ENCODE measurements at places on chromosomes 5 and 9. TPM values are rescaled to one million over a fixed set of nuclear protein-coding genes. Genes with fewer than 3 reads are reported as not detected.

DNA sequence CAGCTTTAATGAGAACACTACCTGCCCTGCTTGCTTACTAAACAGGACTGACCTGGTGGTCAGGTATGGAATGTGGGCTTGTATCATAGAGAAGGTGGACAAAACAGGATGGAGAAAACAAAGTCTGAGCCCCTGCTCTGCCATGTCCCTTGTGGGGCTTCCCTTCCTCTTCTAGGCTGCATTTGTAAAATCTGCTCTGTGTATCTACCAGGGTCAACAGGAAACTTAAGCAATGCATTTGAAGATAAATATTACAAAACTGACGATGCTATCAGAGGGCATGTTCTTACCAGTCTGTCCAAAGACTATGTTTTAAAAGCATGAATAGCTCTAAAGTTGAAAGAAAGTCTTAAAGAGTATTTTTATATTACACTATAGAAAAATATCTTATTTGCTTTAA is 228.7 kb downstream of the DCP2 start:
- H3K27ac ChIP-seq: no peak overlapping the region
- no peak overlapping the region for H3K4me3 ChIP-seq
- no peaks in the 10 kb centered on the region for H3K27me3 ChIP-seq
- no peak for DNase-seq
- no peaks in the 10 kb centered on the region for H3K36me3 ChIP-seq

DNA sequence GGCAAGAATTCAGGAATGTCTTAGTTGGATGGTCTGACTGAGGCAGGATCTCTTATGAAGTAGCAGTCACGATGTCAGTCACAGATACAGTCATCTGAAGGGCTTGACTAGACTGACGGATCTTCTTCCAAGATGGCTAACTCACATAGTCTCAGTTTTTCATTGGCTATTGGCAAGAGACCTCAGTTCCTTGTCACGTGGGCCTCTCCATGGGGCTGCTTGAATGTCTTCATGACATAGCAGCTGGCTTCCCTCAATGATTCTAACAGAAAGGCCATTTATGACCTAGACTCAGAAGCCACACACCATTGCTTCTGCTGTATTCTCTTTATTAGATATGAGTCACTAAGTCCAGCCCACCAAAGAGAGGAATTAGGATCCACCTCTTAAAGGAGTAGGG is 4.7 kb downstream of the APC start:
- DNase-seq: no peak

The IDNK gene
- total RNA-seq: 10.6 TPM

GRCh38 chr5:111243318-111243717 is 19.1 kb downstream of the CAMK4 start:
- H3K27ac ChIP-seq: no peak overlapping the region
- H3K27me3 ChIP-seq: no peaks in the 10 kb centered on the region
- peak overlapping the region; percentile 29 for H3K4me3 ChIP-seq

The LPAR1 gene
- not detected for total RNA-seq

GRCh38 chr5:56685503-56686217 is 129.7 kb upstream of the MAP3K1 start:
- peaks cover 54% of the 10 kb centered on the region for H3K4me1 ChIP-seq
- no peaks in the 10 kb centered on the region for H3K36me3 ChIP-seq
- no peak for DNase-seq
- peaks cover 10% of the 10 kb centered on the region for H3K27me3 ChIP-seq
- no peak overlapping the region for H3K4me3 ChIP-seq

GRCh38 chr5:12277504-12278192 is 373.4 kb upstream of the CTNND2 start:
- no peaks in the 10 kb centered on the region for H3K27me3 ChIP-seq
- H3K4me1 ChIP-seq: no peaks in the 10 kb centered on the region
- no peak for DNase-seq
- H3K4me3 ChIP-seq: no peak overlapping the region
- no peak overlapping the region for H3K27ac ChIP-seq

- no peaks in the 10 kb centered on the region for H3K36me3 ChIP-seq
- no peak overlapping the region for H3K4me3 ChIP-seq
- no peak for DNase-seq
- no peak overlapping the region for H3K27ac ChIP-seq
- H3K27me3 ChIP-seq: no peaks in the 10 kb centered on the region
These were observed 18.1 kb downstream of the DYNC2I2 start for GRCh38 chr9:128638580-128638979.

The NSG2 gene
- not detected for total RNA-seq

The DAB2 gene
- not detected for total RNA-seq

DNA sequence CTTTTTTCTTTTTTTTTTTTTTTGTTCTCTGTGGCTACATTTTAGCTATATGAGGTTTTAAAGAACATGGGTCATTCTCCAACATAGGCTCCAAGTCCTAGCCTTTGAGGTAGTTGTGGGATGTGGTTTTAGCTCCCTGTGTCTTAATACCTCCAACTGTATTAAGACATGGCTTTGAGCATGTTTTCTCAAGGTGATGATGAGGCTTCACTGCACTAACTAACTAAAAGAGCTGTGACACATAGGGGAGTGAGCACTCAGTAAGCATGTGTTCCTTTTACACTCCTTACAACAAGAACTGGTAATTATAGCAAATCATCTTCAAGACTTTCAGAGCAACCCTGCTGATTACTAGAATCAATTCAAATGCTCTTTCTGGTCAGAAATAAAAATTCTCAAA is 333.6 kb upstream of the CCNH start:
- no peak overlapping the region for H3K4me3 ChIP-seq
- DNase-seq: no peak
- no peak overlapping the region for H3K27ac ChIP-seq
- no peaks in the 10 kb centered on the region for H3K4me1 ChIP-seq
- no peaks in the 10 kb centered on the region for H3K27me3 ChIP-seq

The GRM6 gene
- total RNA-seq: not detected

The SARDH gene
- 4.7 TPM for total RNA-seq

DNA sequence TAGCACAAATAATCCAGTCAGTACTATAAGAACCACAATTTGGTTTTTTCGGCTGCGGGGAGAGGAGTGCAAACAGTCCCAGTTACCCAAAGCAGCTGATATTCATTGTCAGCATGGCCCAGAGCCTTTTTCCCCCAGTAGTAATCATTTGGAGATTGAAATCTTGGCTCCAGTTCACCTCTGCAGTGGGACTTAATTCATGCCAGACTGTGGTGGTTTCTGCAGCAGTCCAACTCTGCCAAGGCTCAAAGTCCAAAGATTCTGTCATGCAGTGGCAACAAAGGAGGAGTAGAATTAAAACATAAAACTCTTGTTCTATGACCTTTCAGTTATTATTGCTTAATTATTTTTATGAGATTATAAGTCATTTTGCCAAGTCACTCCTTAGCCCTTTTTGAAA is 25.0 kb upstream of the TRIM36 start:
- no peak for DNase-seq
- H3K4me3 ChIP-seq: no peak overlapping the region
- H3K36me3 ChIP-seq: no peaks in the 10 kb centered on the region
- H3K27me3 ChIP-seq: no peaks in the 10 kb centered on the region
- no peak overlapping the region for H3K27ac ChIP-seq

- no peaks in the 10 kb centered on the region for H3K27me3 ChIP-seq
- H3K36me3 ChIP-seq: no peaks in the 10 kb centered on the region
- H3K4me1 ChIP-seq: no peaks in the 10 kb centered on the region
These were observed 38.5 kb downstream of the CYSTM1 start for GRCh38 chr5:140213370-140213983.

- no peak overlapping the region for H3K4me3 ChIP-seq
- H3K27ac ChIP-seq: no peak overlapping the region
- no peaks in the 10 kb centered on the region for H3K36me3 ChIP-seq
- H3K27me3 ChIP-seq: peaks cover 43% of the 10 kb centered on the region
- no peak for DNase-seq
These were observed 140.6 kb upstream of the LIFR start for GRCh38 chr5:38697013-38697412.

DNA sequence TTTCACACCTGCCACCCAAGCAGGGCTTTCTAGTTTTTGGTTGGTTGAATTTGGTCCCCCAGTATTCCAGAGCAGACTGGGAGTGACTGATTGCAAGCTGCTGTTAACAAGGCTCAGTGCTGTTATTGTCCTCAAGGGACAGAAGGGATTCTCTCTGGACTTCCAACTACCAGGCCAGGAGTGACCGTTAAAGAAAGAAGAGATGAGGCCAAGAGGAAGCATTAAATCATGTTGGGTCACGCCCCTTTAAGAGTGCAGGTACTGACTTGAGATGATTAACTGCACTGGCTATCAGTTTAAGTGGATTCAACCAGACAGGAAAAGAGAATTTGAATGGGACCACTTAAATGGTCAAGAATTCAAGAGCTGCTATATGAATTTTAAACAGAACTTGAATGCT is 220.8 kb upstream of the PCSK5 start:
- no peak overlapping the region for H3K4me3 ChIP-seq
- H3K4me1 ChIP-seq: no peaks in the 10 kb centered on the region
- peaks cover 34% of the 10 kb centered on the region for H3K27me3 ChIP-seq
- H3K36me3 ChIP-seq: peaks cover 4% of the 10 kb centered on the region
- DNase-seq: no peak
- no peak overlapping the region for H3K27ac ChIP-seq

- peaks cover 80% of the 10 kb centered on the region for H3K4me1 ChIP-seq
- H3K27ac ChIP-seq: peak overlapping the region; percentile 93
- H3K36me3 ChIP-seq: peaks cover 36% of the 10 kb centered on the region
- no peaks in the 10 kb centered on the region for H3K27me3 ChIP-seq
These were observed 1.6 kb upstream of the TNIP1 start for GRCh38 chr5:151082282-151082902.

DNA sequence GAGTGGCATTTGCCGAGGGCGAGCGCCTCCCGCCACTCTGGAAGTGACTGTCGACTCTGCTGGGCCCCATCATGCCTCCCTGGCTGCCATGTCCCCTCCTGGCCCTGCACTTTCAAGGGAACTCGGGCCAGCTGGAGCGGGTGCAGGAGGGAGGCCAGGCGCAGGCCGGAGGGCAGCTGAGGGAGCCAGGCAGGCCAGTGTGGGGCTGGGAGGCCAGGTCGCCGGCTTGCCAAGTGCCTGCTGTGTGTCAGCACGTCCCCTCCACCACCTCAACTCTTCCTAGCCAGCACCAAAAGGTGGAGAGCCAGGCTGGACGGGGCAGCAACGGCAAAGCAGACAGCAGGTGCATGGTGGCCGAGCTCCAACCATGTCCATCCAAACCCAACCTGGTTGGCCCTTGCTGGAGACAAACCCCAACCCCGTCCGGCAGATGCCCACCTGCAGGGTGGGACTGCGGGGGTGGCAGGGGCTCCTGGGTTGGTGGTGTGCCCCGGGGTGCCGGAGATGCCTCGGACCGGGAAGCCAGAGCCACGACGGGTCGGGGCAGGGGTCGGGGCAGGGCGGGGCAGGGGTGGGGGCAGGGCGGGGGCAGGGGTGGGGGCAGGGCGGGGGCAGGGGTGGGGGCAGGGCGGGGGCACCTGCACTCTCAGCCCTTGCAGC is 36.5 kb upstream of the EGFL7 start:
- no peak overlapping the region for H3K4me3 ChIP-seq
- no peak overlapping the region for H3K27ac ChIP-seq

DNA sequence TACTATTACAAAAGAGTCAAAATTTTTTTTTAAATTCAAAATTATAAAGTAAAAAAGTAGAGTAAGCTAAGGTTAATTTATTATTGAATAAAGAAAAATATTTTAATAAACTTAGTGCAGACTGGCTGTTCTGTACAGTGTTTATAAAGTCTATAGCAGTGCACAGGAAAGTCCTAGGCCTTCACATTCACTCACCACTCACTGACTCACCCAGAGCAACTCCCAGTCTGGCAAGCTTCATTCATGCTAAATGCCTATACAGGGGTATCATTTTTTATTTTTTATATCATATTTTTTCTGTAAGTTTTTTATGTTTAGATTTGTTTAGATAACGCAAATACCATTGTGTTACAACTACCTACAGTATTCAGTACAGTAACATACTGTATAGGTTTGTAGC is 700.7 kb upstream of the GRAMD2B start:
- H3K36me3 ChIP-seq: no peaks in the 10 kb centered on the region
- no peaks in the 10 kb centered on the region for H3K27me3 ChIP-seq
- no peaks in the 10 kb centered on the region for H3K4me1 ChIP-seq

The INSL4 gene
- not detected for total RNA-seq

- no peak overlapping the region for H3K27ac ChIP-seq
- no peaks in the 10 kb centered on the region for H3K36me3 ChIP-seq
- no peak overlapping the region for H3K4me3 ChIP-seq
- no peak for DNase-seq
- H3K27me3 ChIP-seq: peaks cover 38% of the 10 kb centered on the region
These were observed 28.9 kb upstream of the ZBTB43 start for GRCh38 chr9:126775926-126776325.

The PALM2AKAP2 gene
- total RNA-seq: 0.05 TPM

The ORM1 gene
- not detected for total RNA-seq

GRCh38 chr9:4550777-4551484 is 60.7 kb downstream of the SLC1A1 start:
- no peaks in the 10 kb centered on the region for H3K36me3 ChIP-seq
- H3K27me3 ChIP-seq: no peaks in the 10 kb centered on the region
- H3K27ac ChIP-seq: no peak overlapping the region
- DNase-seq: no peak
- H3K4me1 ChIP-seq: peaks cover 45% of the 10 kb centered on the region
- H3K4me3 ChIP-seq: no peak overlapping the region

- DNase-seq: no peak
- H3K4me3 ChIP-seq: no peak overlapping the region
- H3K27ac ChIP-seq: no peak overlapping the region
- no peaks in the 10 kb centered on the region for H3K36me3 ChIP-seq
These were observed 6.2 kb downstream of the UGT3A2 start for GRCh38 chr5:36060420-36060887.

- DNase-seq: no peak
- H3K27me3 ChIP-seq: peaks cover 7% of the 10 kb centered on the region
- no peak overlapping the region for H3K27ac ChIP-seq
- no peaks in the 10 kb centered on the region for H3K4me1 ChIP-seq
- no peaks in the 10 kb centered on the region for H3K36me3 ChIP-seq
These were observed 123.7 kb downstream of the TLE1 start for GRCh38 chr9:81565609-81566008.

- DNase-seq: no peak
- peaks cover 2% of the 10 kb centered on the region for H3K36me3 ChIP-seq
- no peak overlapping the region for H3K27ac ChIP-seq
- no peaks in the 10 kb centered on the region for H3K27me3 ChIP-seq
- no peaks in the 10 kb centered on the region for H3K4me1 ChIP-seq
These were observed 23.8 kb downstream of the LOX start for GRCh38 chr5:122054266-122054665.

- DNase-seq: no peak
- no peak overlapping the region for H3K4me3 ChIP-seq
- H3K27ac ChIP-seq: no peak overlapping the region
- H3K4me1 ChIP-seq: no peaks in the 10 kb centered on the region
- H3K36me3 ChIP-seq: no peaks in the 10 kb centered on the region
- no peaks in the 10 kb centered on the region for H3K27me3 ChIP-seq
These were observed 149.9 kb downstream of the ISOC1 start for GRCh38 chr5:129244478-129244877.

The DNM1 gene
- total RNA-seq: 0.86 TPM

- H3K4me3 ChIP-seq: peak overlapping the region; percentile 94
- DNase-seq: peak; percentile 59
- H3K36me3 ChIP-seq: peaks cover 25% of the 10 kb centered on the region
- H3K4me1 ChIP-seq: peaks cover 56% of the 10 kb centered on the region
These were observed 502 bp downstream of the NSD1 start for GRCh38 chr5:177133853-177134696.

DNA sequence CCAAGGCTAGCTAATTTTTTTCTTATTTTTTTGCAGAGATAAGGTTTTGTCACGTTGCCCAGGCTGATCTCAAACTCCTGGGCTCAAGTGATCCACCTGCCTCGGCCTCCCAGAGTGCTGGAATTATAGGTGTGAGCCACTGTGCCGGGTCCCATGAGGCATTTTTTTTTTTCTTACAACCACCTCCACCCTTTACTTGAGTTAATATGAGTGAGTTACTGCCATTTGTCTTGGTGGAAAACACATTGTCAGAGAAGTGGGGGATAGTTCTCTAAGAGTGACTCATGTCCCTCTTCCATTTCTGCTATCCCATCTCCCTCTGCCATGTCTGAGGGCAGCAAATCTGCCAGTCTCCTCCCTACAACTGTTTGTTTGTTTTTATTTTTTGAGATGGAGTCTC is 163.4 kb upstream of the CLINT1 start:
- no peaks in the 10 kb centered on the region for H3K4me1 ChIP-seq
- no peak overlapping the region for H3K4me3 ChIP-seq
- no peak overlapping the region for H3K27ac ChIP-seq

Data from activated T-cell treated with anti-CD3 and anti-CD28 coated beads, Interleukin-2, amount 50 U/mL, for 72 hours (primary cell).